ENCODE measurements at places on chromosomes 13 and 19. TPM values are rescaled to one million over a fixed set of nuclear protein-coding genes. Genes with fewer than 3 reads are reported as not detected.

DNA sequence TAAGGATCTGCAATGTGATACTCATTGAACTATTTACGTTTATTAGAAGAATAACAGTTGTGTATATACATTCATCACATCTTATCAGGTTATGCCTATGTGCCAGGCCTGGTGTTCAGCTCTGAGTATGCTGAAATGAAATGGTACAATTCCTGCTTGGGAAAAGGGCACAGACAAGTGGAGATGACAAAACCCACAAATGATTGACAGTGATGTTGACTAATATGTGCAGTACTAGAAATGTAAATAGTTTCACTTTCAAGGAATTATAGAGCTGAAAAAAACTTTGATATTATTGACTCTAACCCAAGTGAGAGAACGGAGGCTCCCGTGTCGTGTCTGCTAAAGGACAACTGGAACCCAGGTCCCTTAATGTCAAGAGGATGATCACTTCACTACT is 386.8 kb upstream of the DACH1 start:
- no peak overlapping the region for H3K4me3 ChIP-seq
- H3K27me3 ChIP-seq: no peaks in the 10 kb centered on the region
- no peaks in the 10 kb centered on the region for H3K36me3 ChIP-seq

GRCh38 chr19:18894254-18895037 is 1.5 kb downstream of the CERS1 start:
- DNase-seq: peak; percentile 35
- H3K4me3 ChIP-seq: peak overlapping the region; percentile 47
- H3K27ac ChIP-seq: no peak overlapping the region
- H3K36me3 ChIP-seq: peaks cover 8% of the 10 kb centered on the region

DNA sequence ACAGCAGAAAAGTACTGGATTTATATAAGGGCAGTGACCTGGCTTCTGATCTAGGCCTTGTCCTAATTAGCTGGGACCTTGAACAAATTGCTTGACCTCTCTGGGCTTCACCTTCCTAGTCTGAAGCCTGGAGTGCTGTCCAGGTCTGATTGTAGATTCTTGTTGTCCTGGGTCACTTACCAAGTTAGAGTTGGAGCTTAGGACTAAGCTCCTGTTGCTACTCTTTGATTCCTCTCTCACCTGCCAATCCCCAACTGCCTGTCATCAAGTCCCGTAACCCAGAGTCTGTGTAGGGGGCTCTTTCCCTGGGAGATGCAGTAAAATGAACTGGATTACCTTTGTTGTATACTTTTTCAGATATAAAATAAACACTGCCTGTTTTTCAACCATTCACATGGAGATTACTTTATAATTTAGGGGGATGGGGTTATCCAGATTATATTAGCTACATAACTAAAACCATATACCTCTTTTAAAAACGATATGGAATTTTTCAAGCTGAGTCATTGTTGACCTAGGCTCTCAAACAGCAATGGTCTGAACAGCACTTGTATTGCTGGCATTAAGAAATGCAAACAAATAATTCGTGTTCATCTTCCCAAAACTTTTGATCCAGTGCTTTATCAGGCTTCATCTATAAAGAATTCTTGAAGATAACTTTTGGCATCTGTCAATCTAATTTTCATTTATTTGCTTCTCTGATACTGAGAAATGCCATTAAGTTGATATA is 5.8 kb downstream of the ARHGAP35 start:
- H3K36me3 ChIP-seq: no peaks in the 10 kb centered on the region
- no peaks in the 10 kb centered on the region for H3K27me3 ChIP-seq
- no peak overlapping the region for H3K27ac ChIP-seq
- peaks cover 23% of the 10 kb centered on the region for H3K4me1 ChIP-seq
- DNase-seq: no peak
- no peak overlapping the region for H3K4me3 ChIP-seq

The CCNE1 gene
- total RNA-seq: 6.8 TPM

The S1PR2 gene
- 14.0 TPM for total RNA-seq

- H3K4me1 ChIP-seq: peaks cover 6% of the 10 kb centered on the region
- H3K27me3 ChIP-seq: peaks cover 49% of the 10 kb centered on the region
- H3K4me3 ChIP-seq: no peak overlapping the region
Measured at GRCh38 chr19:39518458-39518857, 3.5 kb downstream of the SELENOV start.

DNA sequence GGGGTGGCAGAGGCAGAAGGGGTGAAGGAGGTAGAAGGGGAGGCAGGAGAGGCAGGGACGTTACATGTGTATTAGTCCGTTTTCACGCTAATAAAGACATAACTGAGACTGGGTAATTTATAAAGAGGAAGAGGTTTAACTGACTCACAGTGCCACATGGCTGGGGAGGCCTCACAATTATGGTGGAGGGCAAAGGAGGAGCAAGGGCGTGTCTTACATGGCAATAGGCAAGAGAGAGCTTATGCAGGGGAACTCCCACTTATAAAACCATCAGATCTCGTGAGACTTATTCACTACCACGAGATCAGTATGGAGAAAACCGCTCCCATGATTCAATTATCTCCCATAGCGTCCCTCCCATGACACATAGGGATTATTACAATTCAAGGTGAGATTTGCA is 19.0 kb upstream of the ACOD1 start:
- H3K27me3 ChIP-seq: peaks cover 4% of the 10 kb centered on the region
- no peak overlapping the region for H3K4me3 ChIP-seq
- H3K27ac ChIP-seq: no peak overlapping the region
- H3K36me3 ChIP-seq: no peaks in the 10 kb centered on the region

DNA sequence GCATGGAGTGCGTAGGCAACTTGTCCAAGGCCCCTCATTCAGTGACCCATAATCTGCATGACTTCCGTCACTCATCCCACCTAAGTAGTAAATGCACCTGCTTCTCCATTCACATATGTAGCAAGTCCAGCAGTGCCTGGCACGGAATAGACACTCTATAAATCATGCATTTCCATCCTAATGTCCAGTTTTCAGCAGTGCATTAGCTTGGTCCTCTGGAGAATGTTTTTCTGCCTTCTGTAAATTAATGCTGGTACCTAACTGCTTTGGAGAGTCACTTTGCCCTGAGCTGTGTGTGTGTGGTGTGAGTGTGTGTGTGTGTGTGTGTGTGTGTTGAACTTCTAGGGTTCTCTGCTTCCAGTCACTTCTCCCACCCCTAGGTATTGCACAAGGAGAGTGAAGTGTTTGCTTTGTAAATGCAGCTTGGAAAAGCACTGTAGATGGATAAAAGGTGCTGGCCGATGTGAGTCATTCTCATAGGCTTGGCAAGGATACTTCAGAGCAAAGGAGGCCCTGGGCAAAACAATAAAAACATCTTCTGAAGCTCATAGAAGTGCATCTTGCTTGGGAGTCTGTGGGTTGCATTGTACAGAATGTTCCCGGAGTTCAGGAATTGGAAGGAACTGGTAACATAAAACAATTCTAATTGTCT is 181.8 kb downstream of the KATNAL1 start:
- DNase-seq: peak; percentile 94
- peaks cover 11% of the 10 kb centered on the region for H3K4me1 ChIP-seq

GRCh38 chr13:52851137-52851962 is 2.9 kb upstream of the PCDH8 start:
- H3K27ac ChIP-seq: no peak overlapping the region
- peak overlapping the region; percentile 51 for H3K4me3 ChIP-seq
- H3K27me3 ChIP-seq: peaks cover 29% of the 10 kb centered on the region

GRCh38 chr19:32988724-32989123 is 16.7 kb downstream of the FAAP24 start:
- H3K27ac ChIP-seq: no peak overlapping the region
- no peak overlapping the region for H3K4me3 ChIP-seq
- H3K27me3 ChIP-seq: no peaks in the 10 kb centered on the region
- peaks cover 5% of the 10 kb centered on the region for H3K36me3 ChIP-seq
- no peak for DNase-seq

The CYSLTR2 gene
- total RNA-seq: not detected

DNA sequence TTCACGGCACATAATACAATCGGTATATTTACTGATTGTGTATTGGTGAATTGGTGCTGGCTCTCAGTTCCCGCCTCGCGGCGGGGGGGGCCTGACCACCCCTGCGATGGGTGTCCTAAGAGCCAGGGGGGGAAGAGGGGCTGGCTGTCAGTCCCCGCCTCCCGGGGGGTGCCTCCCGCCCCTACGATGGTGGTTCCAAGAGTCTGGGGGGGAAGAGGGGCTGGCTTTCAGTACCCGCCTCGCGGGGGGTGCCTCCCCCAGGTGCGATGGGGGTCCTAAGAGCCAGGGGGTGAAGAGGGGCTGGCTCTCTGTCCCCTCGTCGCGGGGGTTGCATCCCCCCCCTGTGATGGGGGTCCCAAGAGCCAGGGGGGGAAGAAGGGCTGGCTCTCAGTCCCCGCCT is 2321.8 kb upstream of the PCDH20 start:
- H3K36me3 ChIP-seq: no peaks in the 10 kb centered on the region
- H3K4me3 ChIP-seq: no peak overlapping the region
- no peak for DNase-seq

The KLK3 gene
- not detected for total RNA-seq

DNA sequence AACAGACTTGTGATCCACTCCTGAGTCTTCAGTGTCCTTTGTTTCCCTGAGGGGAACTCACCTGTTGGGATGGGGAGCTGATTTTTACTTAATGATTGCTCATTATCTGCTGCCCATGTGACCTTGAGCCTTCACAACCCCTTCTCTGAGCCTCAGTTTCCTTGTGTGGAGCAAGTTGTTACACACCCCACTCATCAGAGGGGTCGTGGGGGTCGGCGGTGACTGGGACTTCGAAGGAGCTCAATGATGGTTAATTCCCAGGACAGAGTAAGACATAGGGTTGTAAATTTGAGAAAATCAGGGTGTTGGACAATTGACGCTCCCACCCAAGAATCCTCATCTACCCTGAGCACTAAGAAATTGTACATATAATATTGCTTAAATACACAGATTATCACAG is 13.5 kb downstream of the LILRA5 start:
- no peak overlapping the region for H3K4me3 ChIP-seq
- no peak for DNase-seq
- no peaks in the 10 kb centered on the region for H3K27me3 ChIP-seq
- no peak overlapping the region for H3K27ac ChIP-seq
- no peaks in the 10 kb centered on the region for H3K36me3 ChIP-seq

DNA sequence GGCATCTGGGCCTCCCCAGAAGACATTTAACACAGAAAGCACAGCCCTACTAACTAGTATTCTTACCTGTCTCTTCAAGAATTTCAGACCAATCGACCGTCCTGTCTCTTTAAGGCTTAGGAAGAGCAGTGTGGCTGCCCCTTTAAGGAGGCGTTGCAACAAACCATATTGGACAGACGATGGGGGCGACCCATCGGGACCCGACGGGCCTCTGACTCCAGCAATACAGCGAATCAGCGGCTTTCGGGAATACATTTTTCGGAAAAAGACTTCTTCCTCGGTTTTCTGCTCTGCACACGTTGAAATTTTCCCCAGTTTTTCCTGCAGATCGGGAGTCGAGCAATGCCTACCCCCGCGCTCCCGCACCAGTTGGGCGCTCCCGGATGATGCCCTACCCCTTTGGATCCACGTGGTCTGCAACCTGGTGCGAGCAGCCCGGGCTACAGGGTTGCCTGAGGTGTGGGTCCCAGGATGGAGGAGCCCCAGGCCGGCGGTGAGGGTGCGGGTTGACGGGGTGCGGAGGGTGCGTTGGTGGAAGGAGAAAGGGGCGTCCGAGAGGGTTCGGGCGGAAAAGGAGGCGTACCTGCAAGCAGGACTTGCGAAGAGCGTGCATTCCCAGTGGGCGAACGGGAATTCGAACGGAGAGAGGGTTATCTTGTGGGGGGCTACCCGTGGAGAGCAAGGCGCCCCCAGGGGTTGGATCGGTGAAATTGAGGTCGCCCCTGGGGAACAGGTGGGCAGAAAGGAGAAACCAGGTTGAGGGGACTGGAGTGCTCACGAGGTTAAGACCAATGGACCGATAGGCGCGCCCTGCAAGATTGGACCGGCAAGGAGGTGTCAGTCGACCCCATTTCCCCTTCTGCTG is at the start of gene POLR1G:
POLR1G (plus strand) TSS at position 419 of the 865 bp plus-strand sequence; CDS start at position 472, 53 bp downstream.
- DNase-seq: peak; percentile 75
- no peaks in the 10 kb centered on the region for H3K27me3 ChIP-seq
- peaks cover 5% of the 10 kb centered on the region for H3K4me1 ChIP-seq
- H3K36me3 ChIP-seq: peaks cover 2% of the 10 kb centered on the region
- H3K27ac ChIP-seq: peak within 1 kb of the TSS; percentile 89

DNA sequence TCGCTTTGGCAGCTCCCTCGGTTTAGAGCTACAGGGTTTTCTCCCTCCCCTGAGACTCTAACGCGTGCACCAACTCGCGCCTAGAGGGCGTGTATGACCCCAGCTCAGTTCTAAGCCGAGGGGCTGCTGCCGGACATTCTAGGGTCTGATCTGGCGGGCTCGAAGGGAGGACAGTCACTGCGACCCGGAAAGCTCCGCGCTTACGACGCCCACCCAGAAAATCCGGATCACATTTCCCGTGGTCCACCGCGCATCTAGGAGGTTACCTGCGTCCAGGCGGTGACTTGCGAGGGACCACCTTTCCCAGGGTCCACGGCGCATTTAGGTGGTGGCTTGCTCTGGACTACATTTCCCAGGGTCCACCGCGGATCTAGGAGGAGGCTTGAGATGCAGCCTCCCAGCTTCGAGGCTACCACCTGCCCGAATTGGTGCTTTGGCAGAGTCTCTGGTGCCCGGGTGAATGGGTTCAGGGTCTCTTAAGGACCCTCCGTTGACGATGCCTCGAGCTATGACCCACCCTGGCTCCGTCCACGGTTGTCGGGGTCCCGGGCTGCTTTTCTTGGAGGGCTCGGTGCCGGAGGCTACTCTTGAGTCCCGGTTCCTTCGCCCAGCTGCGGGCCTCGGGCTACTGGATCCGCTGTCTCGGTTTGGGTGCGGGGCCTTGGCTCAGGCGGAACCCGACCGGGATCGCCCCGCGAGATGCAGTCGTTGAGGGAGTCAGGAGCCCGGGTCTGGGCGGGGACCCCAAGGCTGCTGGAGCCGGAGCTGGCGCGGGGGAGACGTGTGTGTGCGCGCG is 30.5 kb downstream of the ZNF146 start:
- H3K27ac ChIP-seq: no peak overlapping the region
- peaks cover 1% of the 10 kb centered on the region for H3K36me3 ChIP-seq
- H3K27me3 ChIP-seq: peaks cover 7% of the 10 kb centered on the region
- peak overlapping the region; percentile 38 for H3K4me3 ChIP-seq

DNA sequence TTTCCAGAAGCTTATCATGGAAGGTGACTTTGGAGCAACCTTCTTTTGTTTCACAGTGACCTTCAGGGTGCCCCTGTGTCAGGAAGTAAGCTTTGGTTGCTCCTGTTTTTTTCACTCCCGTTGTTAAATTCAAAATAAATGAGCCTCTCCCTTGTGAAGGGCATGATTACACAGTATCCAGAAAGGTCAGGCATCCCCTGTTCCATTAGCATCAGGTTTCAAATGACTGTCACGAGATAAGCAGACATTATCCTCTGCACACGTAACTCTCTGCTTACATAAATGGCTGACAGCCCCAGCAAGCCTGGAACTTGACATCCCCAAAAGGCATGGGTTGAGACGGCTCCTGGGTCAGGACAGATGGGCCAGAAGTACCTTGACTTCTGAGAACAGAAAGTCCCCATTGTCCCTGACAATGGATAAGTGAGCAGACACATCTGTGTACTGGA is 52.0 kb downstream of the RAB20 start:
- H3K27ac ChIP-seq: peak overlapping the region; percentile 16
- no peaks in the 10 kb centered on the region for H3K27me3 ChIP-seq
- peaks cover 18% of the 10 kb centered on the region for H3K4me1 ChIP-seq
- DNase-seq: peak; percentile 41
- H3K4me3 ChIP-seq: no peak overlapping the region

The DACH1 gene
- not detected for total RNA-seq

- no peaks in the 10 kb centered on the region for H3K36me3 ChIP-seq
- no peaks in the 10 kb centered on the region for H3K4me1 ChIP-seq
- no peak for DNase-seq
Measured at GRCh38 chr19:51784922-51785690, 9.9 kb upstream of the FPR3 start.
